Ureter (tissue), 1 donor: ENCODE measurements at places on chromosomes 4 and X. TPM values are rescaled to one million over a fixed set of nuclear protein-coding genes. Genes with fewer than 3 reads are reported as not detected.

- DNase-seq = no peak
These were observed 7.4 kb upstream of the SHOX start for GRCh38 chrX:623268-623598.

GRCh38 chr4:102172341-102172740 lies 172.9 kb downstream of the SLC39A8 start:
- no peak for DNase-seq

GRCh38 chrX:69110116-69110530 lies 55.1 kb downstream of the PJA1 start:
- no peak for DNase-seq

DNA sequence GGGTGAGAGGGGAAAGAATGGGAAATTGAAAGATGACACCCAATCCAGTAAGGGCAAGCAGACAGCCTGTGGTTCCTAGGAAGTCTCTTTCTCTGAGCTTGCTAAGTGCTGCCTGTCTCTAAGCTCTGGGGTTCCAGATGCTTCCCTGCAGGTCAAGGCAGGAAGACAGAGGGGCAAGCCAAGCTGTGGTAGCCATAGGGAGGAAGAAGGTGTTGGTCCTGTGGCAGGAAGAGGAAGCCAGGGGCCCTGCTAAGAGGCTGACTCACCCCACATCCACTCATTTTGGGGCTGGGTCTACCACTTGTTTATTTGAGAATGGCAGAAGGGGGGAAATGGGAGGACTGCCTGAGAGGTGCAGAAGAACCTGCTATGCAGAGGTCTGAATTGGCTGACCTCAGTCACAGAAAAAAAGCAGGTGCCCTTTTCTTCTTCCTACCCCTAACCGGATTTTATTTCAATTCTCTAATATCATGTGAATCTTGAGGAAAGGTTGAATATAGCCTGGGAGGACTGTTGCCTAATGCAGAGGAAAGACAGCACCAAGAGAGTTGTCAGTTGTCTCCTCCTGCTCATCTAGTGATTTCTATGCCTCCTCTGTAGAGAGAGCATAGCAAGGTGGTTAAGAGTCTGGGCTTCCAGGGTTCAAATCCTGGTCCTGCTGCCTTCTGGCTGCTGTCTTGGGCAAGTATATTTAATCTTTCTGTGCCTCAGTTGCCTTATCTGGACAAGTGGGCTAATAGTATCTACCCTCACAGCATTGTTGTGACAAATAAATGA lies 27.4 kb downstream of the HOPX start:
- no peak for DNase-seq

DNA sequence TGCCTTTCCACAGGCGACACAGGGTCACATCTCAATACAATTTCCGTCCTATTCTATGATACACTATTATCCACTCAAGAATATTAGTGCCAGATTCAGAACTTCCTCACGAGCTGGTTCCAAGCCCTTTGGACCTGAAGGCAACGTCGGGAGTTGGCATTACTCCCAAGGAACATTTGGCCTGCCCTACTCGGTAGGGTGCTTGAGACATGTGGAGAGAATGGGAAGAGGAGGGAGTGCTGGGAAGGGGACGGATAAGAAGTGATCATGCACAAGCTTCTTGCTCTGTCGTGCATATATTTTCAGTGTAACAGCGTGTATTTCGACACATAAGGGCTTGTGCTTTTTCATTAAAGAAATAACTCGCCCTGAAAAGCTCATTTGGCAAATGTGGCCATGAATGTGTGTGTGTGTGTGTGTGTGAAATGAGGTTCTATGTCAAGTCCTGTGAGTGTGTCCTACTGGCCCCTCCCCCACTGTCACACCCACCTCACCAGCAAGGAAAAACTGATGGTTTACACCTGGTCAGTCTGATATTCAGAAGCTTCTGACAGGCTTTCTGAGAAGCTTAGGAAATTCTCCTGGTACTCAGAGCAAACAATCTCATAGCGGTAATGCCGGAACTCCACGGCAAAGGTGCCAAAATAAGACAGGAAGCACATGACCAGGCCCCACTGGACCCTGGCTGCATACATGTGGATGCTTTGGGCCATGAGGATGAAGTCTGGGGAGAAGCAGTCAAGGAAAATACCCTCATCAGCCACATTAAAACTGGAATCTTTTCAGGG lies 54.8 kb downstream of the ENOPH1 start:
- no peak for DNase-seq

GRCh38 chr4:185209031-185209851 lies at the start of gene SNX25:
TSS of gene SNX25 (plus strand) at chr4:185209598. CDS start at chr4:185209827, 229 bp downstream.
- peak; percentile 85 for DNase-seq

DNA sequence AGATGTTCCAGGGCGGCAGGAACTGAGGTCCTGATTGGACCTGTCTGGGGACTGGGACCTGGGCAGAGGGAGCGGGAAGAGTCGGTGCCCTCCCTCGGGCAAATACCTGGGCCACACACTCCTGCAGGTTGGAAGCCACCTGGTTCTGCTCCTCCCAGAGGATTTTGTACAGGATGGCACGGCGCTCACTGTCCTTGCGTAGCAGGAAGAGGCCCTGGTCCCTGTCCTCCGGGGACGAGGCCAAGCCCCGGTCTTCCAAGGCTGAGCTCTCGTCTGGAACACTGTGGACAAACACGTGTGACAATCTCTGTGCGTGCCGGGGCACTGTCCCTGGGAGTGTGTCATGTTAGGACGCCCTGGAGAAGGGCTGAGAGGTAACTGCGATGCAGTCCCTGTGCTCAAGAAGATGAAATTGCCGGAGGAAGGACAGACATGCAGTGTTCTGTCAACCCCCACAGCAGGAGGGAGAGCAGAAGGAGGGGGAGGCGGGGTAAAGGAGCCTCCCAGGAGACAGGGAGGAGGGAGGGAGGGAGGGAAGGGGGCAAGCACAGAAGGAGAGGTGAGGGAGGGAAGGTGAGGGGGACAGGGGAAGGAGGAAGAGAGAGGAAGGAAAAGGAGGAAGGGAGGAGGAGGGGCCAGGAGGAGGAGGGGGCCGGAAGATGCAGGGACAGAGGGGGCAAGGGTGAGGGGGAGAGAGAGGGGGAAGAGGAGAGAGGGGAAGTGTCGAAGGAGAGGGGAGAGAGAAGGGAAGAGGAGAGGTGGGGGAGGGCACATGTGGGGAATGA lies 29.0 kb downstream of the PDHA1 start:
- no peak for DNase-seq

- peak; percentile 29 for DNase-seq
These were observed 57.8 kb upstream of the HELT start for GRCh38 chr4:184960505-184960971.

Gene SPATA4
- not detected for total RNA-seq

GRCh38 chrX:150119323-150119722 lies 181.0 kb upstream of the EOLA2 start:
- DNase-seq = no peak

DNA sequence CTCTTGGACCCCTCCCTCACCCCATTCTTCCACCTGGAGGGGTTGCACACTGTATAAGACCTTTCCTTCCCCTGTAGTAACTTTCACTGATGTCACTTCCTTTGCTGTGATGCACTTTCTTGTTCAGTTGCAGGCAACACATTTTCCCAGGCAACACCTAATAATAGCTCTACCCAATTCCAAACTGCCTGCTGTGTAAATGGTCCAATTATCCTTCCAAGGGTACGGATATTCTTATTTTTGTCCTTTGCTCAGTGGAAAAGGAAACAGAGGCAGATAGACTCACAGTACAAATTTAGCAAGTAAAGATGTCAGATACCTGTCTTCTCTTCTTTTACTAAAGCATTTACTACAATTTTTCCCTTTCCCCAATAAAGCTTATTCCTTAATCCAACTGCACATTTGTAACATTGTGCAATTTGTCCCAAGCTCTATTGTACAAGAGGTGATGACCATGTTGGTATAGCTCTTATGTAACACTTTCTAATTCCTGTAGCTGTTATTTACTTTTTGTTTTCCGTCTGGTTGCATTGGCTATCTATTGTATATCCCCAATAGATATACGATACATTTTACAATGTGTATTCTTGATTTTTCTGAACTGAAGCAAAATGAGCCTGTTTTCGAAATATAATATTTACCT lies 69.1 kb upstream of the NPFFR2 start:
- no peak for DNase-seq

Gene LRCH2
- 7.4 TPM for total RNA-seq

DNA sequence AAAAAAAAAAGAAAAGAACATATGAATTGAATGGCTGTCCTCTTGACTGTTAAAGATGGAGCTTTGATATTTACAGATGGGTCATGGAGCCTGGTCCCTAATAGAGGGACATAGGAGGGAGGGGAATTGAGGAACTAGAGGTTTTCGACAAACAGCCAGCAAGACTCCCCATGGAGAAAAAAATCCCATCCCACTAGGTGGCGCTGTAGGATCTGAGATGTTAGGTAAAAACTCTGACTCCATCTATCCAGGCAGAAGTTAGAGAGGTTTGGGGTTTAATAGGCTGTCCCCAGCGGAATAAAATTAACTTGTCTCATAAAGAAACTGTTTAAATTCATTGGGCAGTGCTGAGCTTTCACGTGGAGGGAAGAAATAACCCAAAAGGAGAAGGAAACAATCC lies 45.9 kb downstream of the HMGB2 start:
- peak; percentile 58 for DNase-seq

Gene ZFYVE28
- total RNA-seq = 19.8 TPM

Gene CC2D2A
- 21.6 TPM for total RNA-seq

GRCh38 chr4:181301735-181302710 lies 941.2 kb upstream of the TENM3 start:
- DNase-seq = no peak

GRCh38 chr4:138311771-138312535 lies 69.8 kb upstream of the SLC7A11 start:
- no peak for DNase-seq

- no peak for DNase-seq
These were observed 195.7 kb downstream of the GASK1B start for GRCh38 chr4:157977086-157977485.

Gene LARP1B
- total RNA-seq = 30.3 TPM

Gene MAGEC3
- total RNA-seq = not detected

Gene FDCSP
- not detected for total RNA-seq

DNA sequence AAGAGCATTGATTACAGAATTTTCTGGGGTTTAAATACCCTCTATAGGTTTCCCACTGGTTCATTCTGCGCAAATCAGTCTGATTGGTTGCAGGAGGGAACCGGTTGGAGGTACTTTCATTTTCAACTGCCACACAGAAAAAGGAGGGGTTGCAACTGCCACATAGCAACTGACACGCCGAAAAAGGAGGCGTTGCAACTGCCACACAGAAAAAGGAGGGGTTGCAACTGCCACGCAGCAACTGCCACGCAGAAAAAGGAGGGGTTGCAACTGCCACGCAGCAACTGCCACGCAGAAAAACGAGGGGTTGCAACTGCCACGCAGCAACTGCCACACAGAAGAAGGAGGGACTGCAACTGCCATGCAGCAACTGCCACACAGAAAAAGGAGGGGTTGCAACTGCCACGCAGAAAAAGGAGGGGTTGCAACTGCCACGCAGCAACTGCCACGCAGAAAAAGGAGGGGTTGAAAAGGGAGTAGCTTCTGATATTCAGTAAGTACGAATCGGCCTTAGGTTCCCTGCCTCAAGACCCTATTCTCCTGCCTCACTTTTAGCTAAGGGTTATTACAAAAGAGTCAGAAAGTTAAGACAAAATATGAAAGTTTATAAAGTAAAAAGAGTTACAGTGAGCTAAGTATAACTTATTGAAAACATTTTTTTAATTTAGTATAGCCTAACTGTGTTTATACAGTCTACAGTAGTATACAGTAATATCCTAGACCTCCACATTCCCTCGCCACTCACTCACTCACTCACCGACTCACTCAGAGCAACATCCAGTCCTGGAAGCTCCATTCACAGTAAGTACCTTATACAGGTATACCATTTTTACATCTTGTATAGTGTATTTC lies 431.8 kb downstream of the KCTD8 start:
- no peak for DNase-seq

- DNase-seq = no peak
These were observed 580.3 kb upstream of the ZFP42 start for GRCh38 chr4:187415231-187415630.

DNA sequence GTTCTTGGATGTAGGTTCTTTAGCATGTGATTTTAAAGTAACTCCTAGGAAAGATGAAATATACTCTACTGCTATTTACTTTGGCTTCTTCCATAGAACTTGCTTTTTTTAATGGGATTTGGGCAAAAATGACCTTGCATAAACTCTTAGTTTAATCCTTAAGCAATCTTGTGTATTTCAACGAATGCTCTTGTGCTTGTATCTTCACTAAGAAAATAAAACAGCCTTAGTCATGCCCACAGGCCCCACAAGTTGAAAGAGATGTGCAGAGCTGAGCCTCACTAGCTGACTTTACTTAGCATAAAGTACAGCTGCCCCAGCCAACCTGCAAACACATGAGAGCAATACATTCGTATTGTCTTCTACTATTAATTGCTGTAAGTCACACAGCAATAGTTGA lies 1609.2 kb downstream of the STIM2 start:
- no peak for DNase-seq

DNA sequence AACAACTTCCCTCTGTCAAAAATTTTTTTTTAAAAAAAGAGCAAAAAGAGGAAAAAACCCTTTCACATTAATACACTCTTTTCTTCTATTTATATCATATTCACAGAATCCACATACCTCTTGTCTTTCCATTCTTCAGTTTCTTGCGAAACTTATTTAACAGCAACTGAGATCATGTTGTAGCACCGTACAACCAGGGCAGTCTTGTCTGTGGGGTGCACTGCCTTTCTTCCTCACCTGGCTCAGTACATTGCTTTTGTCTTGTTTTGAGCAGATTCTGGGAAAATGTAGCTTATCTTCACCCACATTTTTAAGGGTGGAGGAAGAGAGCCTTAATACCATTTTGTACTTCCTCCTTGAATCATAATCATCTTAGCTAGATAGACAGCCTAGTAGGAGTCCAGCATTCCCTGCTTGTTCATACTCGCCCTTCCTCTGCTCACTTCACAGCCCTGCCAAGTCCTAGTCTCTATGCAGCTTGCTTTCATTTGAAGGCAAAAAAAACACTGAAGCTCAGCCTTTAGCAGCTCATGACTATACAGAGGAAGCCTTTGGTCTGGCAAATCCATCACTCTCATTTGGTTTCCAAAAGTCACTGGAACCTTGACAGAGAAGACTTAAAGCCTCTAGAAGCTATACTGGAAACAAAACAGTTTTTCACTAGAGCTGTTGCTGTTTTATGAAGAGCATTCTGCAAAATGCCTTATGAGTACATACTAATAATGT lies 140.6 kb upstream of the BANK1 start:
- DNase-seq = peak; percentile 56

- DNase-seq = peak; percentile 75
These were observed 37.9 kb downstream of the RELL1 start for GRCh38 chr4:37648084-37648817.

Gene HCCS
- total RNA-seq = 21.9 TPM

DNA sequence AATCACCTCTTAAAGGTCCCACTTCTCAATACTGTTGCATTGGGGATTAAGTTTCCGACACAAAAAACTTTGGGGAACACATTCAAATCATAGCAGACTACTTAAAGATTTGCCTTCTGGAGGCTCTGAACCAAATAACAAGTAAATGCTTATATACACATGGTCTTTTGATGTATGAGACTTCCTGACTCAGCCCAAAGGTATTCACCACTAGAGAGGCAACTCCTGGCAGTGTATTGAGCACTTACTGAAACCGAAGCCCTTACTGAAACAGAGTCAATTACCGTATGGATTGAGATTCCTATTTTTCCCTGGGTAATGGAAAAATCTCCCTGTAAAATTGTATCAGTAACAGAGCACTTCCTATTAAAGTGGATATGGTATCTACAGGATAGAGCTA lies 45.4 kb downstream of the ZCCHC13 start:
- DNase-seq = no peak
